Upper lobe of right lung (tissue), 1 donor: ENCODE measurements at places on chromosomes 5 and 9. TPM values are rescaled to one million over a fixed set of nuclear protein-coding genes. Genes with fewer than 3 reads are reported as not detected.
A peak's percentile ranks its signal among the peaks of the same experiment; 100 is the strongest.

DNA sequence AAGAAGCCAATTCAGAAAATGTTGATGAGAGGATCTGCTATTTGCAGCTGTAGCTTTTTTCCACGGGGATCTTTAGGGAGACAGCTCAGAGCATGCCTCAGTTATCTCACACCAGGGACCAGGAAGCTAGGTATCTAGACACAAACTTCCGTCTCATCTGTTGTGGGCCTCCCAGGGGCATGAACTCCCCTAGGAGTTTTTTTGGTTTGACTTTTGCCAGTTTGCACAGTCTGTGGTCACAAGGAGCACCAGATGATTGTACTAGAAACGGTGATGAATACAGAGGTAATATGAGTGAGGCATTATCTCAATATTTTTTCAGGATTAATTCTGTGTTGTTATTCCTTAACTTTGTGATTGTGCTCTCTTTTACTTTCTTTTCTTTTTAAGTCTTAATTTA, 533.2 kb upstream of the SEMA6A start:
- no peak for DNase-seq

- DNase-seq = no peak
These were observed 60.6 kb upstream of the TRPC7 start for GRCh38 chr5:136425921-136426320.

- peak; percentile 95 for DNase-seq
These were observed at the start of gene PRXL2C for GRCh38 chr9:96655198-96655851. Gene PRXL2C, minus strand, starts transcription at chr9:96655317. Its CDS starts 36 bp downstream, at chr9:96655281.

- no peak for DNase-seq
These were observed 50.3 kb downstream of the GNAQ start for GRCh38 chr9:77981332-77981731.

GRCh38 chr9:87490225-87490624, 7.4 kb upstream of the DAPK1 start:
- DNase-seq = no peak

Gene GFI1B
- total RNA-seq = 0.52 TPM

Gene NEUROG1
- not detected for total RNA-seq
